Activated CD4-positive, alpha-beta T cell treated with anti-CD3 and anti-CD28 coated beads, Interleukin-2, amount 10 ng/mL, durations not matched to agents 7 days and 5 days (primary cell): ENCODE measurements at places on chromosomes 11 and 22.

GRCh38 chr11:75907906-75908527 is 93.0 kb downstream of the UVRAG start:
- no peak for DNase-seq

GRCh38 chr11:10605941-10606381 is 37.5 kb upstream of the LYVE1 start:
- DNase-seq, result no peak

- peak; percentile 79 for DNase-seq
Measured at GRCh38 chr22:37674951-37675929, at the start of gene LGALS1. Gene LGALS1, plus strand, starts transcription at chr22:37675636. Its CDS starts 67 bp downstream, at chr22:37675703.

GRCh38 chr11:129657866-129658525 is 157.7 kb upstream of the TMEM45B start:
- no peak for DNase-seq

DNA sequence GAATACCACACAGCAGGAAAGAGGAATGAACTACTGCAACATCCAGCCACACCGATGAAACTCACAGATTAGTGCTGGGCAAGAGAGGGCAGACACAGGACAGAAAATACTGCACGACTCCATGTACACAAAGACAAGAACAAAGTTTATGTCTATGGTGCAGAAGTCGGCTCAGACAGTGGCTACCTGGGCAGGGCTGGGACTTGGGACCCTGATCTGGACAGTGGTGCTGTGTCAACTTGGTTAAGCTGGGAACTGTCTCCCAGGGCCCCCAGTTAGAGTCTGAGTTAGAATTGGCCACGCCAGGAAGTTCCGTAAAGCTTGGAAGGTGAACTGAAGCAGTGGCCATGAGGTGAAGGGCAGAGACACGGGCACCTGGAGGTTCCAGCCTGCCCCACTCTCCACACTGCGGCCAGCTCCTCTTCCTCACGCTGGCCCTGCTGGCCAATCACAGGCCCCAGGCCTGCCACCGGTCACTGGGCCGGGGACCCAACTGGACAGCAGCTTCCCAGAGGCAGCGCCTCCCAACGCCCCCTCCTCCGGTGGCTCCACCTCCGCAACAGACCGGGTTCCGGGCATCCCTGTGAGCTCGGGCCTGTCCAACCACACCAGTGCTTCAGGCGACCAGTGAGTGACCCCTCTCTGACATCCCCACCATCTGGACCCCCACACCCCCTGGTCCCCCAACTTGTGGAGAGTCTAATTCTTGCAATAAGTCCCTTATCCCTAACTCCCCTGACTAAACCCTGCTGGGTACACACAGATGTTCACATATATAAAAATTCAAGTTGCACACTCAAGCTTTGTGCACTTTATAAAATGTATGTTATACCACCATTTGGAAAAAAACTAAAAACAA is 93.7 kb downstream of the MICAL3 start:
- no peak for DNase-seq

DNA sequence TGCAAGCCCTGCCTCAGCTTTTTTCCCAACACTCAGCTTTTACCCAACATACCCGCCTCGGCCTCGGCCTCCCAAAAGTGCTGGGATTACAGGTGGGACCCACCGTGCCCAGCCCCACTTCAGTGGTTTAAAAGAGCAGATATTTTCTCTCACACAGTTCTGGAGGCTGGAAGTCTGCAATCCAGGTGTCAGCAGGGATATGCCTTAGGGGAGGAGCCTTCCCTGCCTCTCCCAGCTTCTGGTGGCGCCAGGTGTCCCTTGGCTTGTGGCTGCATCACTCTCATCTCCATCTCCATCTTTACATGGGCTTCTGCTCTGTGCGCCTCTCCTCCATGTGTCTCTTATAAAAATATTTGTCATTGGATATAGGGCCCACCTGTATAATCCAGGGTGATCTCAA is 50.0 kb downstream of the MCHR1 start:
- no peak for DNase-seq

DNA sequence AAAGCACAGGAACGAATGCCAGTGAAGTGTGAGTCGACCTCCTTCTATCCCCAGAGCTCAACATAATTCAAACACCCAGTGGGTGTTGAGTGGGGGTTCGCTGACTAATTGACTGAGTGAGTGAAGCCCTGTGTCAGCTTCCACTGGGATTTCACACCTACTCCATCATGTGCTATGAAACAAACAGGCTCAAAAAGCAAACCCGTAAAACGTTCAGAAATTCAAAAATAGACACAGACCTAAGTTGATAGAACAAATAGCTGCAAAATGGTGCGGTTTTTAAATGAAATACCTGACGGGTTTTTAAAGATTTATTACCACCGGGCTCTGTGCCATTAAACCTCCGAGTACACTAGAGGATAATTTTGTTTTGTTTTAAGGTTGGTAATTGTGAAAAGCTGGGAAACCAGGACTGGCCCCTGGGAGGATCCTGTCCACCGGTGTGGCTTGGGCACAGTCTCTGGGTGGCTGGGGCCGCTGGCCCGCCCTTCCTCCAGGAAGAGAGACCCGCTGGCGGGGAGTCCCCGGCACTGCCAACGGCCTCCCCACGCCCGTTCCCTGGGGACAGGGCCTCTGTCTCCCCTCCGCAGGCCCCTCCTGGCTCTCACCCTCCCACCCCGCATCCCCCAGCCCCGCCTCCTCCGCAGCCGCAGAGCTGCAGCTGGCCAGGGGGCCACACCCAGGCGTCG is 13.6 kb downstream of the KCNJ5 start:
- no peak for DNase-seq

DNA sequence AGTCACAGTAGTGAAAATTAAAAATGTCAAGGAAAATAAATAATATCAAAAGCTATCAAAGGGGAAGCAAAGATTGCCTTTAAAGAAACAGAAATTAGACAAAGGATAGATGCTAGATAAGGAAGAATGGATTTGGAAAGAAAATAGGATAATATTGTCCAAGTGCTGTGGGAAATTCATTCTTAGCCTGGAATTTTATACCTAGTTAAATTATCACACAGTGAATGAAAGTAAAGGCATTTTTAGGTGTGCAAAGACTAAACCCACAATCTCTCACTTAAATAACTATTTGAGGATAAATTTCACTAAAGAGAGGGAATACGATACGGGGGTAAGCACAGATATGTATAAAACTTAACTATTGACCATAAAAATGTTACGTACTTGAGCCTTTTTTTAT is 511.1 kb downstream of the TMEM135 start:
- DNase-seq, result no peak

DNA sequence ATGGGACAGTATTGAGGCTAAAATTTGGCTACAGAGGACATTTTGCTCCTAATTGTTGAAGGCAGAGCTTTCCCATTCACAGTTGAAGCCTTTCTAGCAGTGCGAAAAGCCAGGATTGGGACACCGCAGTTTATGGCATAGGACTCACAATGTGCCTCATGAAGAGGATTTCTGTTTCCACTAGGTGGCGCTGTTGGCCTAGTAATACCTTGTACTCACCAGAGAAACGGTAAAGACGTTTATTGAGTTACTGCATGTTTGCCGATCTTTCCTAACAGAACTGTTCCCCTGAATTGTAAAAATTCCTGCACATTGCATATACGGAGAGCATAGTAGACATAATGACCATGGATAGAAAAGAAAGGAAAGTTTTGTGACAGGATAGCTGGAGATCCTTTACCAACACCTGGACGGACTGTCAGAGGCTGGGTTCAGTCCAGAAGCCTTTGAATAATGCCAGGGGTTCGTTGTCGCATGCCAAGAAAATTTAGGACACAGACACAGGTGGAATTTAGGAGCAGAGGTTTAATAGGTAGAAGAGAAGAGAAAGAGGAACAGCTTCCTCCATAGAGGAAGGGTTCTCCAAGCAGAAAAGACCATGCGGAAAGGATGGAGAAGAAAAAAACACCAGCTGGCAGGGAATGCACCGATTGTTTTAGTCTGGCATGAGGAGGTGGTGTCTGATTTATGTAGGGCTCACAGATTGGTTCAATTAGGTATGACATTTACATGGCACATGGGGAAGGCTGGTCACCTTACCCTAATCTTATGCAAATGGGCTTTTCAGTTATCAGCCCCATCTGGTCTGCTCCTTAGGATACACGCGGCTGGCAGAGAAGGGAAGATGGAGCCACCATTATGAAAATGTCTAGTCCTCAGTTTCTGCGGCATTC is 10.8 kb upstream of the OR51D1 start:
- peak; percentile 83 for DNase-seq

DNA sequence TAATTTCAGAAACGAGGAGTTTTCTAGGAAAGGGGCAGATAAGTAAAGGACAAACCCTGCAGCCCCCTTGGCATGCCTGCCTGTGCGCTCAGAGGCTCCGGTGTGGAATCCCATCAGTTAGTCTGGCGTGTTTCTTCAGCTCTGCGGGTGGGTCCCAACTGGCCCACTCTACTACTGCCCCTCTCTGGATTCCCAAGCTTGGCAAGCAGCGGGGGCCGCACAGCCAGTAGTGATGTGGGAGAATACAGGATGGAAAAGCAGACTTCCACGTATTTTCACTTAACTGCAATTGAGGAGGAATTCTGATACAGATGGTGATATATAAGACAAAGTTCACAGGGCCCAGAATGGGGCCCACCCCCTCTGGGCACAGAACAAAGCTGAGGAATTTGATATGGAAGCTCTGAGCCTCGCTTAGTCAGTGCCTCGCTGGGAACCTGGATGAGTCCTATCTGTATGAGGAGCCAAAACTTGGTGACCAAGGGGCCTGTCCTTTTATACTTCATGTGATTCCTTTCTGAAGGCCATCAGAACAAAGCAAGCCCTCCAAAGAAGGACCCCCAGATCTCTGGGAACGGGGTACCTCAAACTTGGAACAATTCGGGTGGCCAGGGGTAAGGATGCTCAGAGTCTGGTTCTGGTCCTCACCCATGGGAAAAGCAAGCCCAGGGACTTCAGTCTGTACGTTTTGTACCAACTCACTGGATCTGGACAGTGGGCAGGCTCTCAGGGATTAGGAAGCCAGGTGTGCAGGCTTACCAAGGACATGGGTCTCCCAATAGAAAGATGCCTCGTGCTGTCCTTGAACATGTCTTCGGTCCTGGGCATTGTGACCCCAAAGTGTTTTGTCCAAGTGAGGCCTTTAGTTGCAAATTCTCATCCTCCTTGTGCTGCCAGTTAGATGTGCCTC is 26.0 kb downstream of the RELT start:
- DNase-seq, result no peak

- no peak for DNase-seq
Measured at GRCh38 chr11:130775306-130776060, 140.8 kb downstream of the SNX19 start.

DNA sequence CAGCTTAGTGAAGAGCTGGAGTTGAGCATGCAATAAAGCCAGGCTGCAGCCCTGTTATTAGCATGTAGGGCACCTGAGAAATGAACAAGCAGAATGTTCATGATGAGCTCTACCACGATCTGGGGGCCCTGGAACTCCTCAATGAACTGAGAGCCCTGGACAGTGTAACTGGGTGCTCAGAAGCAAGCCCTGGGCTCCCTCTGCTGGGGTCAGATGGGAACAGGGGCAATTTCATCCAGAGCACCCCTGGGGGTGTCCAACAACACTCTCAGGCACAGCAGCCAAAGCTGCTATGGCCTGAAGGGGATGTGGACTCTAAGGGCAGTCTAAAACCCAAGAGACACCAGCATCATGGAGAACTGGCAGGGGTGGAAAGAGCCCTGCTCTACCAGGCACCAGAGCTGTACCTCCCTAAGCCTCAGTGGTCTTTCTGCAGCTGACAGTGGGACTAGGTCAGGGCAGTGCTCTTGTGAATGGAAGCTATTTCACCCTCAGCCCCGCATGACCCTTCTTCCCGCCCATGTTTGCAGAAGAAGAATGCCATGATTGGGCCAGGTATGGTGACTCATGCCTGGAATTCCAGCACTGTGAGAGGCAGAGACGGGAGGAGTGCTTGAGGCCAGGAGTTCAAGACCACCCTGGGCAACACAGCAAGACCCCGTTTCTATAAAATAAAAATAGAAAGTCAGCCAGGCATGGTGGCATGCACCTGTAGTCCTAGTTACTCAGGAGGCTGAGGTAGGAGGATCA is 28.9 kb downstream of the THOC5 start:
- DNase-seq, result peak; percentile 35

GRCh38 chr11:124113890-124114289 is 1.4 kb upstream of the VWA5A start:
- DNase-seq, result no peak

DNA sequence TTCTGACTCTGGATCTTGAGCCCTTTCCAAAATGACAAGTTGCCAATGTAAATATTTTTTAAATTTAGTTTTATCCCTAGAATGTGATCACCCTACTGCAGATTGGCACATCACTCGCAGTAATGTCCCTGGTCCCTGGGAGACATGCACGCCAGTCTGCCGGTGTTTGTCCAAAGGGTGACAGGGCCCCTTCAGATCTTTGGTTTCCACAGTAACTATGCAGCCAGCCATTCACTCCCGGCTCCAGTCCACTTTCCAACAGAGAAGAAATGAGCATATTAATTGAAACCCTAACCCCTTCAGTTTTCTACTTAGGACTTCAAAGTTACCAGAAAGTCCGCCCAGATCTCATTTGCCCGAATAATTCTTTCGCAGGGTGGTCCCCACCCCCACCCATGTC is 25.8 kb upstream of the RASSF10 start:
- DNase-seq, result no peak
